Calu3 (cell line): ENCODE measurements at places on chromosomes 3 and 15.

DNA sequence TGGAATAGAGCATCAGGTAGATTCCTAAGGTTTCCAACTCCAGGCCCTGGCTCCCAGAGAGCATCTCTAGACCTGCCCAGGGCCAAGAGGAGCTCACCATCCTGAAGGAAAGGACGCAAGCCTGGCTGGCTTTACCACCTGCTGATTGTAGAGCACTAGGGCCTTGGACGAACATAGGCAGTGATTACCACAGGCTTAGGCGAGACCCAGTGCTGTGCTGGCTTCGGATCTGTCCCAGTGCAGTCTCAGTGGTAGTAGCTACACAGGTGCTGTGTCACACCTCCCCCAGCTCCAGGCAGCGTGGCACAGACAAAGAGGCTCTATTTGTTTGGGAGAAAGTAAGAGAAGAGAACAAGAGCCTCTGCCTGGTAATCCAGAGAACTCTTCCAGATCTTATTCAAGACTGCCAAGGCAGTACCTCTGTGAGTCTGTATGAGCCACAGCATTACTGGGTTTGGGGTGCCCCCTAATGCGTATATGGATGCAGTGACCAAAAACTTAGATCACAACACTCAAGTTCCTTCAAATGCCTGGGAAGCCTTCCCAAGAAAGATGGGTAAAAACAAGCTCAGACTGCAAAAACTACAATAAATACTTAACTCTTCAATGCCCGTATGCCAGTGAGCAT, 25.4 kb downstream of the ISG20 start:
- peak; percentile 58 for DNase-seq

DNA sequence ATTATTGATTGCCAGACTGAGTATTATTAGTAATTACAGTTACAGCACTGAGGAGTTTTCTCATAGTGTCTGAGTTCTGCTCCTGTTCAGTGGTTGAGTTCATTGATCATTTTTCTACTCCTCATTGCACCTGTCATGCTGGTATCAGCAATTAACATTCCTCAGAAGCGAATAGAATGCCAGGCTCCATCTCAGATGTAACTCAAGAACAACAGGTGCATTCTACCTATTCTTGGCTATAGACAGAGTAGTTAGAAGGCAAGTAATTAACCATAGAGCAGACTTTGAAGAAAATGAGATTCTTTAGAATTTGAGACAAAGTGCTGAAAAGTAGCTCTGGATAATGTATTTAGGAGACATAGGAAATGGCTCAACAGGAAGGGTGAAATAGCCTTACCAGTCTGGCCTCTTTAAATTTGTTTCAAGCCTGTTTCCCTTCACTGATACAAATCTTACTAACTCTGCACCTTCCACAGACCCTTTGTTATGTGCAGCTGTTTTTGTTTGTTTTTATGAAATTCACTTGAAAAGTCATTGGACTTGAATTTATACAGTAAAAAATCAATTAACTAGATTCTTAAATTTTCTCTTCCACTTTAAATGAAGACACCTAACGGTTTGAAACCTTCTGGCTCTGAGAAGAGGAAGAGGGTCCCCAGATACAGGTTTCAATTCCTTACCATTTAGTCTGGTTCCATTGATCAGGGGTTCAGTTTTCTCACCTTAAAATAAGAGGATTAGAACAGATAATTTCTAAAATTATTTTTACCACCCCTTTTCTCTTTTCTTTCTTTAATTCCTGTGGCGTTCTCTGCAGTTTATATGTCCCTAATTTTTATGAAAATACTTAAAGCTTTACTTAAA, 109.6 kb downstream of the FNDC3B start:
- no peak for DNase-seq

DNA sequence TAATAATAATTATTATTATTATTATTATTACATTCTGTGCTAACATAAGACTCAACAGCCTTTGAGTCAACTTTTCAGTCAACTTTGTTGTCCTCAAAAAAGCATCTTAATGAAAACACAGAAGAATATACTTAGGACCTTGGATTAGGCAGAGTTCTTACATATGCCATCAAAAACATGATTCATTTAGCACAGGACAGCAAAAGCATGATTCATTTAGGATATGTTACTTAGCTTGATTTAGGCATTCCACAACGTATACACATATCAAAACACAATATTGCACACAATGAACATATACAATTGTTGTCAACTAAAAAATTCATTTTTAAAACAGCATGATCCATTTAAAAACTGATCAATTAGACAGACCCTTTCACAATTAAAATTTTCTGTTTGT, 213.0 kb downstream of the FMN1 start:
- DNase-seq = no peak

- no peak for DNase-seq
Measured at GRCh38 chr15:44207643-44208042, 12.6 kb upstream of the FRMD5 start.
